ENCODE measurements at places on chromosomes 7 and 10.

GRCh38 chr7:24764972-24765744 is 7.9 kb upstream of the GSDME start:
- no peak for DNase-seq

DNA sequence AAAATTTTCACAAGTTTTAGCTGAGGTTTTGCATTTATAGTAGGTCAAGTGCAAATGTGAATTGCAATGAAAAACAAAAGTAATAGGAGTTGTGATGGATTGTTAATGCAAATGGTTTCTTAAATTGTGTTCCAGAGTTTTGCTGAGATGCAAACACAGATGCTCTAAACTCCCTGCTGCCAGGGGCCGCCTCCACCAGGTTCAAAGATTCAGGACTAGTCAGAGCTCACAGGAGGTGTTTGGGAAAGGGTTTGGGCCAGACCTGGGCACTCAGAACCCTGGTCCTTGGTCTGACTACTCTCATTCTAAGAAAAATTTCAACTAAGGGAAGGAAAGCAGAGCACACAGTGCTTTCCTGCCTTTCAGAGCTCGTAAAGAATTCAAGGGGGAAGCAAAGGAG is 193.1 kb downstream of the CCSER2 start:
- DNase-seq = no peak

DNA sequence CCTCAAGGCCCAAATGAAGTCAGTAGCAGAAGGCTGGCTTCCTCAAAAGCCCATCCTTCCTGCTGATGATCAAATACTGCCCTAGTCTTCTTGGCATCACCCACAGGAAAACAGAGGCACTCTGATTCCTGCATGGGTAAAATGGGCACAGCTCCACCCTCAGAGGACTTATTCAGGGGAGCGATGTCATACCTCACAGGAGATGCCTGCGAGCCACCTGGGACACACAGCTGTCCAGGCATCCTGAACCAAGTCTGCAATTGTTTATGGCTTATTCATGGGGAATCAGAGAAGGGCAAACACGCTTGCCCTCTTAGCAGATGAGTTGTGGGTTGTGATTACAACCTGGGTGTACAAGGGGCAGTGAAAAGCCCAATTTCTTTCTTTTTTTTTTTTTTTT is 22.0 kb upstream of the LMTK2 start:
- peak; percentile 24 for DNase-seq

DNA sequence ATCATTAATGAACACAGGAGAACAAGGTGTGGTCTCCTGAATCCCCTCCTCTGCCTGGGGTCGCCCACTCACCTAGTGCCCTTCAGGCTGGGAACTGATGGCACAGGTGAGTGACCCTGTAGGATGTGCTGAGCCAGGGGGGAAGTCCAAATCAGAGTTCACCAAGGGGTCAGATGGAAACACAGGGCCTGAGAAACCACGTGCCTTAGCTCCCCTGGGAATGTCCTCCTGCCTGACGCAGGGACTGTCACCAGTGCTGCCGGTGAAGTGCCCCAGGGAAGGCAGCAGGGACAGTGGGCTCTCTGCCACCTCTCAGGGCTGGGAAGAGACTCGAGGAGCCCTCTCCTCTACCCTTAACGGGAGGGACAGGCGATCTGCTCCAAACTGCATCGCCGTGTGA is 5.8 kb upstream of the PYROXD2 start:
- no peak for DNase-seq

All from mammary epithelial cell (primary cell).